ENCODE measurements at places on chromosomes 12 and 14. TPM values are rescaled to one million over a fixed set of nuclear protein-coding genes. Genes with fewer than 3 reads are reported as not detected.

BMAL2 gene
- 11.6 TPM for total RNA-seq

CLEC4C gene
- total RNA-seq = not detected

TRPV4 gene
- total RNA-seq = not detected

EPYC gene
- total RNA-seq = not detected

DIO3 gene
- not detected for total RNA-seq

GNPNAT1 gene
- total RNA-seq = 12.2 TPM

FITM1 gene
- 1.4 TPM for total RNA-seq

ADSS1 gene
- total RNA-seq = 0.51 TPM

GSC gene
- not detected for total RNA-seq

RAPGEF3 gene
- 0.24 TPM for total RNA-seq

OTUB2 gene
- total RNA-seq = 1.8 TPM

C1RL gene
- total RNA-seq = 31.3 TPM

OR2AP1 gene
- not detected for total RNA-seq

KRT6B gene
- not detected for total RNA-seq

OR4E2 gene
- total RNA-seq = not detected

MAGOHB gene
- 29.7 TPM for total RNA-seq

NANOG gene
- total RNA-seq = not detected

GUCY2C gene
- total RNA-seq = not detected

HNF1A gene
- total RNA-seq = not detected

TMEM253 gene
- not detected for total RNA-seq

RNASE7 gene
- not detected for total RNA-seq

LRRIQ1 gene
- not detected for total RNA-seq

PTPRO gene
- 18.4 TPM for total RNA-seq

LAG3 gene
- total RNA-seq = 3.2 TPM

RNFT2 gene
- 11.2 TPM for total RNA-seq

MYH6 gene
- total RNA-seq = not detected

TTC8 gene
- 1.9 TPM for total RNA-seq

KRT6C gene
- not detected for total RNA-seq

KLHL33 gene
- total RNA-seq = 0.13 TPM

SPIC gene
- total RNA-seq = not detected

MED13L gene
- 92.9 TPM for total RNA-seq

SLCO1B1 gene
- total RNA-seq = not detected

TAS2R20 gene
- 1.4 TPM for total RNA-seq

CLEC7A gene
- total RNA-seq = not detected

SLC16A7 gene
- total RNA-seq = 31.6 TPM

GPD1 gene
- 0.24 TPM for total RNA-seq

PHETA1 gene
- 1.3 TPM for total RNA-seq

CEP128 gene
- 27.5 TPM for total RNA-seq

KRT79 gene
- not detected for total RNA-seq

CFAP251 gene
- 1.2 TPM for total RNA-seq

PRR4 gene
- total RNA-seq = 1.8 TPM

RASAL1 gene
- total RNA-seq = 0.38 TPM

CCDC175 gene
- total RNA-seq = not detected

SLC8B1 gene
- 35.4 TPM for total RNA-seq

PTGER2 gene
- 158 TPM for total RNA-seq

CYP46A1 gene
- total RNA-seq = 0.36 TPM

ASCL1 gene
- total RNA-seq = not detected

XPOT gene
- 102 TPM for total RNA-seq

KRT83 gene
- not detected for total RNA-seq

GPR135 gene
- total RNA-seq = 0.89 TPM

OLR1 gene
- not detected for total RNA-seq

TOMM20L gene
- total RNA-seq = not detected

CS gene
- 197 TPM for total RNA-seq

ERC1 gene
- 40.9 TPM for total RNA-seq

ANO4 gene
- total RNA-seq = not detected

All from activated naive CD4-positive, alpha-beta T cell treated with anti-CD3 and anti-CD28 coated beads, Interleukin-2, amount 10 ng/mL, durations not matched to agents 5 hours and 36 hours (primary cell).